ENCODE measurements at places on chromosomes 2 and 18.
A peak's percentile ranks its signal among the peaks of the same experiment; 100 is the strongest.

DNA sequence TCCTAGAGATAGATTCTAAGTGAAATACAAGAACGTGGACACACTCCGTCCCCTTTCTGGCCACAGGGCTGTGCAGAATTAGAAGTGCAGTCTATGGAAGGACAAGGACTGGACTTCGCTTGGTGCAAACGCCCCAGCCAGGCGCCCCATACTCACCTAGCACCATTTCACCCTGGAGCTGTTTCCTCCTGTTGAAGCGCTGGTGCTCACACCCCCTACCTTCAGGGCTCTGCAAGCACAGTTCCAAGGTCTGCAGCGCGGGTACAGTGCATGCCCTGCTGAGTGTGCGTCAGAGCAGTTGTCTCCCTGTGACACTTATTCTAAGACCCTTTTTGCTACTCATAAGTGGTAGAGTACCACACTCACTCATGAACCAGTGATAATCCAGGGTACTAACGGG lies 3.0 kb downstream of the HPCAL1 start:
- DNase-seq: peak; percentile 16

GRCh38 chr2:104733226-104733943 lies 120.5 kb upstream of the POU3F3 start:
- no peak for DNase-seq

- no peak for DNase-seq
These were observed 125.7 kb upstream of the EPAS1 start for GRCh38 chr2:46171411-46171953.

- DNase-seq: no peak
These were observed 127.2 kb upstream of the SP5 start for GRCh38 chr2:170587922-170588321.

GRCh38 chr2:105125428-105125827 lies 87.6 kb downstream of the MRPS9 start:
- DNase-seq: no peak

GRCh38 chr2:149652926-149653325 lies 65.4 kb upstream of the MMADHC start:
- no peak for DNase-seq

- DNase-seq: no peak
These were observed 44.3 kb downstream of the RDH14 start for GRCh38 chr2:18516112-18516511.

Measured in stimulated activated naive CD4-positive, alpha-beta T cell (primary cell).